Neural progenitor cell (in vitro differentiated cells): ENCODE measurements at places on chromosomes 7 and 10. TPM values are rescaled to one million over a fixed set of nuclear protein-coding genes. Genes with fewer than 3 reads are reported as not detected.

DNA sequence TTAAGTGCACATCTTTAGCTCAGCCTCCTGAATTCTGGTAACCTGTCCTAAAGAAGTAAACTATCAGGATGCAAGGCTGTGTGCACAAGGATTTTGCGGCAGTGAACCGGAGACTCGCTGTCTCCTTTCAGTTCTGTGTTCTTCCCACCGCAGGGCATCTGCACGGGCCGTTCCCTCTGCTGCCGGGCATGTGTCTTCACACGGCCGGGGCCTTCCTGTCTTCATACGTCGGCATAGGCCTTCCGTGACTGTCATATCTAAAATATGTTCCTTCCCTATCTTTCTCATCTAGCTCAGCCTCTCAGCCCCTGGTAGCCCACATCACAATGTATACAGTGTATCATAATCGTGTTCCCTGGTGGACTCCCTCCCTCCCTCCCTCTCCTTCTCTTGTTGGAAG lies 16.4 kb downstream of the PALD1 start:
- no peak for DNase-seq

- DNase-seq: peak; percentile 32
These were observed 206.7 kb downstream of the KIAA1217 start for GRCh38 chr10:24415455-24416125.

- DNase-seq: no peak
These were observed 219.7 kb downstream of the PRPF18 start for GRCh38 chr10:13806419-13806818.

EVX1 gene
- not detected in 2 replicates for total RNA-seq

CRHR2 gene
- 0.19 TPM in 1 of 2 replicates, not detected in the other for total RNA-seq

- DNase-seq: peak; percentile 23
These were observed 283.4 kb downstream of the CCDC3 start for GRCh38 chr10:12717981-12718707.

PKD1L1 gene
- total RNA-seq: 0.07 and 0.09 TPM in 2 replicates

- no peak for DNase-seq
These were observed 91.3 kb downstream of the SCRN1 start for GRCh38 chr7:29898301-29898700.

ICA1 gene
- 5.8 and 13.1 TPM in 2 replicates for total RNA-seq

INMT gene
- total RNA-seq: 5.0 and 7.8 TPM in 2 replicates

DNA sequence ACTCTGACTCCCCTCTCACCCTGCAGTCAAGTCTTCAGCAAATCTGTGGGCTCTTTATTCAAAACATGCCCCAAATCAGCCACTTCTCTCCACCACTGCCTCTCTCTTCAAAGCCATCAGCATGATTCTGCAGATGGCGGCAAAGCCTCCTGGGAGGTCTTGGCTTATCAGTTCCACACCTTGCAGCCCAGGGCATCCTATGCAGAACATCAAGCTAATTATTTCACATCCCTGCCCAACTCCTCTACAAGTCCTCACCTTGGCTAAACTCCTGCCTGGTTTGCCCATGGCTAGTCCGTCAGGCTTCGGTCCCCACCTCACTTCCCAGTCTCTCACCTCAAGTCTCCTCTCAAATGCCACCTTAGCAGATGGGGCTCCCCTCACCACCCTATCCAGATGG lies 70.2 kb downstream of the PIP4K2A start:
- no peak for DNase-seq

GRCh38 chr7:26398756-26399509 lies 107.3 kb downstream of the SNX10 start:
- peak; percentile 90 for DNase-seq

- DNase-seq: peak; percentile 69
These were observed at the start of gene USP54 for GRCh38 chr10:73590881-73591799. TSS of gene USP54 (minus strand) at chr10:73591342. CDS start at chr10:73575658, 15,684 bp downstream.

MACC1 gene
- total RNA-seq: 5.7 and 7.2 TPM in 2 replicates

HHEX gene
- not detected in 2 replicates for total RNA-seq

DNA sequence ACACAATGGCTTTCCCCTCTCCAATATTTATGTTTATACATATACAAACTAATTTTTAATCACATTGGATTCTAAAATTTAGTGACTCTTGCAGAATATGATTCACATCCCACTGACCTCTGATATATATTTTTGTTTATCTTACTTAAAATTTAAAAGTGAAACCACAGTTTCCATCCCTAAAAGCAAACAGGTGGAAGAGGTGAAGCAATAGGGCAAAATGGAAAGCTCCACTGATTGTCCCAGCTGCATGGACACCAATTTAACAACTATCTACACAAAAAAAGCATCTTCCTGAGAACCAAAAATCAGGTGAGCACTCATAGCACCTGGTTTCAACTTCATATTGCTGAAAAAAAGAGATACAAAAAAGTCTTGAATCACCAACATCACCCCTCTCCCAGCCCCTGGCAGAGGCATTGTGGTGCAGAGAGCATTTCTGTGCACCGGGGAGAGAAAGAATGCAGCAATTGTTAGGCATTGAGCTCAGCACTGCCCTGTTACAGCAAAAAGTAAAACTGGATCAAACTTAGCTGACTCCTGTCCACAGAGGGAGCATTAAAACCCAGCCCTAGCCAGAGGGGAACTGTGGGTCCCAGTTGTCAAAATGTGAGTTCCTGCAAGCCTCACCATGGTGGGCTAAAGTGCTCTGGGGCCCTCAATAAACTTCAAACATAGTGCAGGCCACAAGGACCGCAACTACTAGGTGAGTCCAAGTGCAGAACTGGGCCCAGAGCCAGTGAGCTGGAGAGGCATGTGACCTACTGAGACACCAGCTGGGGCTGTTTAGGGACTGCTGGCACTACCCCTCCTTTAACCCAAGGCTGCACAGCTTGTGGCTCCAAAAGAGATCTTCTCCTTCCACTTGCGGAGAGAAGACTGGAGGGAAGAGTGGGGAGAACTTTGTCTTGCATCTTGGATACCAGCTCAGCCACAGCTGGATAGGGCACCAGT lies 92.1 kb downstream of the SIRT1 start:
- peak; percentile 31 for DNase-seq

UFSP1 gene
- total RNA-seq: 4.0 TPM in 1 of 2 replicates, not detected in the other

C10orf62 gene
- not detected in 2 replicates for total RNA-seq

DNA sequence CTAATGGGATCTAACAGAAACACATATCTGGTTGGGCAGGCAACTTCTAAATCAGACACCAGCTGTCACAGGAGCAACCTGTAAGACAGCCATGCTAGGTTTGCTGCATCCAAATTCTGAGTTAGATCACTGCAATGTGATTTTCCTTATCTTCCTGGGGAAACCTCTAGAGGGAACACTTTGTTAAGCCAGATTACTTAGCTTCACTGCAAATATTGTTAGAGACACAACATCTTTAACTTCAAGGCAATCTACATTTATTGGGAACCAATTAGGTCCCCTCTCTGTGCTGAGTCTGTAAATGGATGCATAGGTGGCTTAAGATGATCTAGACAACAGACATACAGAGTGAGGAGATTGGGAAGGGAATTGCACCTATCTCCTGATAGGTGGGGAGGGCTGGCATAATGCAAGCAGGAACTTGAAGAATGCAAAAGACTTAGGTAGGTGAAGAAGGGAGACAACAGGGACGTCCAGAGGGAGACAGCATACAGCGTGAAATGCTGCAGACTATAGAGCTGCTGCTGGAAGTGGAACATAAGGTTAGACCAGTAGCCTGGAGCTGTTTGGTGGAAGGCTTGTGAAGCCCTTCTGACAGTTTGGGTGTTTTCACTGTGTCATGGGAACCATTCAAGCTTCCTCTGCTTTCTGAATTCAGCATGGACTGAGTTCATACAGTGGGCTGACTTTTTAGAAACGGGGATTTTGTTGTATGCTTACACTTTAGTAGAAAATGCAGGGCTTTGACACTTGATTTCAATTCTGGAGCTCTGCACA lies 109.8 kb upstream of the ELMO1 start:
- no peak for DNase-seq

- no peak for DNase-seq
These were observed 5.7 kb downstream of the LRRC20 start for GRCh38 chr10:70376436-70377378.

- no peak for DNase-seq
These were observed 57.0 kb downstream of the UNCX start for GRCh38 chr7:1289666-1290025.

PTF1A gene
- not detected in 2 replicates for total RNA-seq

DNA sequence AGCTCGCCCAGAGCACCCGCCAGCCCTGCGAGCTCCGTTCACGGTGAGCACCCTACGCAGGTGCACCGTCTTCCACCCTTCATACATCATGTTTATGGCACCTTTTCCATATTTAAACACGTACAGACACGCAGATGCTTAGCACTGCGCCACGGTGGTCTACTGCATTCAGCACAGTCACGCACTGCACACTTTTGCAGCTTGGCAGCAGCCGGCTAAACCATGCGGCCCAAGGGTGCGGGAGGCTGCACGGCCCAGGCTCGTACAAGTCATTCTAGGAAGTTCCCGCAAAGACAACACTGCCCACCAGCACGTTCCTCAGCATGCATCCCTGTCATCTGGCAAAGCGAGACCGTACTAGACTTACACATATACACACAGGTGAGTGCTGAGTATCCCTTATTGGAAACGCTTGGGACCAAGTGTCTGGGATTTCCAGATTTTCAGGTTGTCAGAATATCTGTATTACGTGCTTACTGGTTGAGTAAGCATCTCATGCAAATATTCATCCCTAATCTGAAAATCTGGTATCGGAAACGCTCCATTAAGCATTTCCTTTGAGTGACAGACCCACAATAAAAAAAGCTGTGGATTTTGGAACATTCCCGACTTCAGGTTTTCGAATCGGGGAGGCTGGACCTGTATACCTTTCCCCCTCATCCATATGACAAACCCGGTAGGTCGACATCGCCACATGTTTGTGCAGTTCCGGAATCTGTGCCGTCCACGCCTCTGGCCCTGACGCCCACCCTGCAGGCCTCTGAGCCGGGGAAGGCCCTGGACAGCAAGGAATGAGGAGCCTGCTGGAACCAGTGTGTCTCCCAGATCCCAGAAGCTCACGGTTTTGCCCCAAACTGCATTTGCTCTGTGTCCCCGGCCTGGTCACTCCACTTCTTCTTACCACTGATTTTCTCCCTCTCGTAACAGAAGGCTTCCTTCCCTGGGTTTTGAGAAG lies 222.2 kb downstream of the ELFN1 start:
- DNase-seq: no peak

DNA sequence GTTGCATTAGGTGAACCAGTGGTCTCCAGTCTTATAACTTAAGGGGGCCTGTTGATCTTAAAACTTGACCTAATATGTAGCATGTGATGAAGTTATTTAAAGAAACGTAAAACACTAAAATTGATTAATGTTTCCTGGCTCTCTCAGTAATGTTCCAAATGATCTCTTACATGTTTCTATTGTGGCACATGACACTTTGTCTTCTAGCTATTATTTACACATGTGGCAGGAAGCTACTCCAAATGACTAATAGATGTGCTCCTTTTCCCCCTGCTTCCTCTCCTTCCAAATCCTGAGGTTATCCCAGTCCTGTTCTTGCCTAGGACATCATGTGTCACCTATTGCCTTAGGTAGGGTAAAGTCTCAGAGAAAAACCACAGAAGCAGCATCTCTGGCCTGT lies 89.4 kb downstream of the FAS start:
- DNase-seq: no peak
